ENCODE measurements at places on chromosomes 2 and 18. TPM values are rescaled to one million over a fixed set of nuclear protein-coding genes. Genes with fewer than 3 reads are reported as not detected.

The HOXD10 gene
- not detected for total RNA-seq

The PSMA8 gene
- total RNA-seq, result 1.4 TPM

The SDC1 gene
- 0.27 TPM for total RNA-seq

The ACVR1 gene
- 14.8 TPM for total RNA-seq

The NAB1 gene
- 29.8 TPM for total RNA-seq

The LIMS2 gene
- total RNA-seq, result 5.9 TPM

The SH3YL1 gene
- 16.6 TPM for total RNA-seq

The EIPR1 gene
- total RNA-seq, result 41.6 TPM

The DNPEP gene
- total RNA-seq, result 116 TPM

DNA sequence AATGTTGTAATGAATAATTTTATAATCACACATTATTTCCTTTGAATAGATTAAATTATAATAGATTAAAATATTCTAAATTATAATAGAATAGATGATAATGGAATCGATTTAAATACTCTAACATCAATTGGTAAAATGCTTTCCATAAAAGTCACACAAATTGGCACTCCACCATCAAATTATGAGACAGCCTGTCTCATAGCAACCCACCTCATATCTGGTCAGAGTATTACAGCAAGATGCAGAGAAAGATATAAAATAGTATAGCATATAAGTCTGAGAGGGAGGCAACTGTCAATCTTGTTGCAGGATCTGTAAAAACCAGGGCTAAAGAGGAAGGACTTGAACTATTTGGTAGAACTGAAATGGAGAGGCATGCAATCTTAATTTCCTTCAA, 98.4 kb upstream of the NCKAP5 start:
- DNase-seq, result no peak

DNA sequence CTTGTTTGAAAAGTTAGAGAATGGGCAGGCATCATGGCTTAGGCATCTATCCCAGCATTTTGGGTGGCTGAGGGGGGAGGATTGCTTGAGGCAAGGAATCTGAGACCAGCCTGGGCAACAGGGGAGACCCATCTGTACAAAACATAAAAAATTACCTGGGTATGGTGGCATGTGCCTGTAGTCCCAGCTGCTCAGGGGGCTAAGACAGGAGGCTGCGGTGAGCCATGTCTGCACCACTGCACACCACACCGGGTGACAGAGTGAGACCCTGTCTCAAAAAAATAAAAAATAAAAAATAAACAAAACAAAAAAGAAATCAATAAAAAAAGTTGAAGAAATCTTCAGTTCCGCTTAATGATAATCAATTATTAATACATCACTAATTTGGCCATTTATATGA, 146.5 kb downstream of the CDH7 start:
- no peak for DNase-seq

- DNase-seq, result no peak
Observed at GRCh38 chr2:188466761-188467160, 175.1 kb downstream of the GULP1 start.

DNA sequence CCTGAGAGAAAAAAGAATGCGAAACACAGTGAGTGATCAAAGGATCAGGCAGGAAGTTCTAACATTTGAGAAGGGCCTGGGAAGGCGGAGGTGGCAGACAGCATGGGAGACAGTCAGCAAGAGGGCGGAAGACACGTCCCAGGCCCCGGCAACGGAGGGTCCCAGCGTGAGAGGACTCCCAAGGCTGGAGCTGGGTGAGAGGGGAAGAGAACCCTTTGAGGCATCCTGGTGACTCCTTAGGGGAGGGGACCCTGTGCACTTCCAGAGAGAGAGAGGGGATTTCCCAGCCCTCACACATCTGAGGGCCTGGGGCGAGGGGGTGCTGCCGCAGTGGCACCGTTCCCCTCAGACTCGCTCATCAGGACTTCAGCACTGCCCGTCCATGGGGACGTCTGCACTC, 133.4 kb downstream of the RTP5 start:
- no peak for DNase-seq

GRCh38 chr2:219469186-219469724, 29.4 kb upstream of the GMPPA start:
- no peak for DNase-seq

GRCh38 chr2:102010902-102011301, 19.1 kb downstream of the IL1R2 start:
- no peak for DNase-seq

DNA sequence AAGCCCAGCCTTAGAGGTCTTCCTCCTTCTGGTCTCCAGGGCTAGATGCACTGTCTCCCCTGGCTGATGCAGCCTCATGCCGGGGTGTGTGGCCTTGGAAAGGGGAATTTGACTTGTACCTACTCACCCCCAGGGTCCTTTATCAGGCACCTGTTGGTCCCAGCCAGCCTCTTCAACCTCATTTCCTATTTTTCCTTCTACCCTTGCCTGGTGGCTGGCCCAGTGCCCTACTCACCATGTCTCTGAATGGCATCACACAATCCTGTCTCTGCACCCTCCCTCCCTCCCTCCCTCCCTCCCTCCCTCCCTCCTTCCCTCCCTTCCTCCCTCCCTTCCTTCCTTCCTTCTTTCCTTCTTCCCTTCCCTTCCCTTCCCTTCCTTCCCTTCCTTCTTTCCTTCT, 17.1 kb upstream of the ST3GAL5 start:
- no peak for DNase-seq

GRCh38 chr18:2431806-2432205, 139.5 kb downstream of the METTL4 start:
- DNase-seq, result no peak

DNA sequence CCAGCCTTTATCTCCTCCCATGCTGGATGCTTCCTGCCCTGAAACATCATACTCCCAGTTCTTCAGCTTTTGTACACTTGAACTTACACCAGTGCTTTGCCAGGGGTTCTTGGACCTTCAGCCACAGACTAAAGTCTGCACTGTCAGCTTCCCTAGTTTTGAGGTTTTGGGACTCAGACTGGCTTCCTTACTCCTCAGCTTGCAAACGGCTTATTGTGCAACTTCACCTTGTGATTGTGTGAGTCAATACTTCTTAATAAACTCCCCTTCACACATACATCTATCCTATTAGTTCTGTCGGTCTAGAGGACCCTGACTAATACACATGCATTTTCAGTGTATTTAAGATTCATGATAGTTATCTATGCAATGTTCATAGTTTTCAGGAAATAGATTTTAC, 35.8 kb upstream of the ZNF804A start:
- DNase-seq, result no peak

- no peak for DNase-seq
Observed at GRCh38 chr18:34834897-34835296, 124.8 kb downstream of the DTNA start.

DNA sequence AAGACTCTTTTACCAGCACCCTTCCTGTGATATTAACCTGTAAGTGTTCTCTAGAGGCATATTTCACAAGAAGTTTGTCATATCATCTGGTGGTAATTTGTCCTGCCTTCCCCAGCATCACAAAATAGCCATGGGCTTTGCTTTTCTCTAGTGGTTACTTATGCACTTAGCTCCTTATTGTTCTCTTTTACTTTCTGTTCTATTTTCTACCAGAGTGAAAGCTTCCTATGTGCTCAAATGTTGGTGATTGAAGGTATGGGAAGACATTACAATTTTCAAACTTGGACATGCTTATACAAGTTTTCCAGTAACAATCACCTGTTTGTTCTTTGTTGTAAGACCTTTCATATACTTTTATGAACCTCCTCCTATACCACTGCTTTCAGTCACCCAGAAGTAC, 87.0 kb upstream of the KCNH7 start:
- DNase-seq, result no peak

DNA sequence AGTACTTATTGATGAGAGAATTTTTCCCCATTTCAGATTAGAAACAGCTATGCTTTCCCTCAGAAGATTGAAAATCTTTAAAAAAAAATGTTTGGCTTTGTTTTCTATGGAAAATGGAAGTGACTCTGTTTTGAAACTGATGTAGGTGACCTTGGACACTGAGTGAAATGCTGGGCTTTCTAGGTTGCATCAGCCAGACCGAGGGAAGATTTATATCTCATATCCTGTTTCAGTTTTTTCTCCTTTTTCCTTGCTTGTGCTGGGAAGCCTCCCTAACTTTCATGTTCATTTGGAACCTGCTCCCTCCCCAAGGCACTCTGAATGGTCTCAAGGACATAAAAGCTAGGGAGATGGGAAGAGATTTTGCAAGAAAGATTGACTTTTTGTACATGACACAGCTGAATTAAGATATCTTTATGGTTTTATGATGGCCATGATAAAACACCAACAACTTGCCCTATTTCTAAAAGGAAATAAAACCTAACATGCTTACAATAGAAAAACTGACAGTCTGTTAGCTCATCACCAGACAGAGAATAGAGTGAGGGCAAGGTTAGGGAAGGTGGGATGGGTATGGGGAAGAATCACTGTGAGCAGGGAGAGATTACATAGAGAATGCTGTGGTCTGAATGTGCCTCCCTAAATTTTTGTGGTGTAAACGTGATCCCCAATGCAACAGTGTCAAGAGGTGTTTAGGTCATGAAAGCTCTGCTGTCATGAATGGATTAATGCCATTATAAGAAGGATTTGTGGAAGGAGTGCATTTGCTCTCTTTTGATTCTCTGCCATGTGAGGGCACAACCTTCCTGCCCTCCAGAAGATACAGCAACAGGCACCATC, 249.7 kb downstream of the TPGS2 start:
- no peak for DNase-seq

- no peak for DNase-seq
Observed at GRCh38 chr2:47109007-47109375, 46.1 kb downstream of the STPG4 start.

DNA sequence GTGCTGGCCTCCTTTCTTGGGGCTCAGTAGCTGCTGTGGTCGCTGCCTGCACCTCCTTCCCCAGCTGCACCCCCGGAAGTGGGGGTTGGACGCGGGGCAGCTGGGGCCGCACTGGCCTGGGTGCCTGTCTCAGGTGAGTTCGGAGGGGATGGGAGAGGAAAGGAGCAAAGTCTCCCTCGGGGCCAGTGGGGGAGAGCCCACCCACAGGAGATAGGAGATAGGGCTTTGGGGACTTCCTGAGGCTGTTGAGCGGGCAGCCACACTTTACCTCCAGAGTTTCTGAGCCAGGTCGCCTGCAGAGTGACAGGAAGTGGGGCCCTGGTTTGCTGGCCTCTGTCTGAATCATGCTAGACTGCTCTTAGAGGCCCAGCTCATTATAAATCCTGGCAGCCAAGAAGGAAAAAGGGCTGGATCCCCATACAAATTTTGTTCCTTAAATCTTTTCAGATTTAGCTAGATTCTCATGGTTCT, 8.1 kb downstream of the MBP start:
- peak; percentile 60 for DNase-seq

- DNase-seq, result no peak
Observed at GRCh38 chr2:112832841-112833638, 3.5 kb downstream of the IL1B start.

DNA sequence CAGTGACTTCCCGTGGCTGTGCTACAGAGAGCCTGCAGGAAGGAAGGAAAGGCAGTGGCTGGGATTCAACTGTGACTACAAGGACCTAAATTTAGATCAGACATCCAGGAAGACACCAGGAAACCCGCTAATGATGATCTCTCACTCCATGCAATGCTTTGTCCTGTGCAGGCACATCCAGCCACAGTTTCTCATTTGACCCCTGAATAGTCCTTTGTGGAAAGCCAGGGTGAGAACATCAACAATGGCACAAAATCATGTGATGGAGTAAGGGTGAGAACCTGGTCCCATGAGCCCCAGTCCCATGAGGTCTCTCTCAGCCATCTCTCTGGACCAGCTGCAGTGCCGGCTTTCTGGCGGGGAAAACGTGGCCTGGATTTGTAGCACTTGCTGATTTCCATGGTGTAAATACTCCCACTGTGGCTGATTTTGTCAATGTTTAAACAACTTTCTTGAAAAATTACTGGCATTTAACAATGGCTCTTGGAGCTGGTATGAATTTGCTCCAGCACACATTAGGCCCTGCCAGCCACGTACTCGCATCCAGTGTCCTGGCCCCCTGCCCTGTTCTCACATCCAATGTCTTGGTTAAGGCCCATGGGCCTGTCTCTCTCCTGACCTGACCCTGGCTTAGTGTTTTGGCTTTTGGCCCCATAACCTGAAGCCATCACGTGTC, 159.0 kb upstream of the HAAO start:
- no peak for DNase-seq

GRCh38 chr2:199105826-199106225, 351.9 kb downstream of the SATB2 start:
- DNase-seq, result no peak

DNA sequence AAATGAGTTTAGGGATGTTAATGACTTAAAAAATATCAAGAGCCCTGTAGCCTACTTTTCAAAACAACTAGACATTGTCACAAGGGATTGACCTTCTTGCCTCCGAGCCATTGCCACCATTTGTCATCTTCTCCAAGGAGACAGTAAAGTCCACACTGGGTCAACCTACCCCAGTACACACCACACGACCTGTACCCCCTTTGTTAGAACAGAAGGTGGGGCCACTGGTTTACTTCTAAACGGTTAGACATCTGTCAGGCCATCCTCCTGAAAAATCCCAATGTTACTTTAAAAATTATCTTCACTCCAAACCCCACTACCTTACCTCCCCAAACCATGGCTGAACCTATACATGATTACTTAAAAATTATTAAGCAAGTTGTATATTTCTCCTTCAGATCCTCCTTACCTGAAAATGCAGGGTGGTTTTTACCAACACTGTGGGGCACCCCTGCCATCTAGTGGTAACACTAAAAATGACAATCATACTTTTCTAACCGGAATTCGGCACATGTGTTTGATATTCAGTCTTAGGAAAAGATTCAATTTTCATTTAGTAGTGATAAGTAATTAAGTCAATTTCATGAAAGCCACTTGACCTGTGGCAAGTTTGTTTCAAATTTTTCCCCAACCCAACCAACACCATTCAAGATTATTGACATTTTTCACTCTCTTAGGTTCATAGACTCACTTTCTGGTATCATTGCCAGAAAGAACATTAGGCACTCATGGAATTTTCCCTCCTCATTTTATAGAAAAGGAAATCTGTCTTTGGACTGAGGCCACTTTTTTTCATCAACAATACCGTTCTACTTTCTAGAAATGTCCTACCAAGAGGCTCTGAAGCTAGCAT, 265.3 kb upstream of the PKDCC start:
- peak; percentile 10 for DNase-seq

- no peak for DNase-seq
Observed at GRCh38 chr2:9909106-9909505, 42.4 kb upstream of the GRHL1 start.

GRCh38 chr2:13667415-13667757, 950.6 kb downstream of the TRIB2 start:
- DNase-seq, result no peak

All from CD8-positive, alpha-beta memory T cell (primary cell).